COLO829 (cell line): ENCODE measurements at places on chromosomes 5 and 9.

DNA sequence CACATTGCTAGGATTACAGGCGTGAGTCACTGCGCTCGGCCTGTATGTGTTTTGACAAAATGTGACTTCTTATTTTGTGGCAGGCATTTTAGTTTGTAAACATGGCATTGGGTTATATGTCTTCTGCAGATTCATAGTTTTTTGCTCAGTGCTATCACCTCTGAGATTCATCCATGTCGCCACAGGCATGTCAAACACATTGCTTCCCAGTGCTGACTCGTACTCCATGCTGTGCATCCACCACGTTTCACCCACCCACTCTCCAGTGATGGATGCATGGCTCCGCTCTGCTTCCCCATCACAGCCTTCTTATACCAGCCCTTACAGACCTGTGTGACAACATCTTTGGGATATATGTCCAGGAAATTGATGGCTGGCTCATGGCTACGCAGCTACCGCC is 158.8 kb downstream of the GAS1 start:
- no peak for DNase-seq

DNA sequence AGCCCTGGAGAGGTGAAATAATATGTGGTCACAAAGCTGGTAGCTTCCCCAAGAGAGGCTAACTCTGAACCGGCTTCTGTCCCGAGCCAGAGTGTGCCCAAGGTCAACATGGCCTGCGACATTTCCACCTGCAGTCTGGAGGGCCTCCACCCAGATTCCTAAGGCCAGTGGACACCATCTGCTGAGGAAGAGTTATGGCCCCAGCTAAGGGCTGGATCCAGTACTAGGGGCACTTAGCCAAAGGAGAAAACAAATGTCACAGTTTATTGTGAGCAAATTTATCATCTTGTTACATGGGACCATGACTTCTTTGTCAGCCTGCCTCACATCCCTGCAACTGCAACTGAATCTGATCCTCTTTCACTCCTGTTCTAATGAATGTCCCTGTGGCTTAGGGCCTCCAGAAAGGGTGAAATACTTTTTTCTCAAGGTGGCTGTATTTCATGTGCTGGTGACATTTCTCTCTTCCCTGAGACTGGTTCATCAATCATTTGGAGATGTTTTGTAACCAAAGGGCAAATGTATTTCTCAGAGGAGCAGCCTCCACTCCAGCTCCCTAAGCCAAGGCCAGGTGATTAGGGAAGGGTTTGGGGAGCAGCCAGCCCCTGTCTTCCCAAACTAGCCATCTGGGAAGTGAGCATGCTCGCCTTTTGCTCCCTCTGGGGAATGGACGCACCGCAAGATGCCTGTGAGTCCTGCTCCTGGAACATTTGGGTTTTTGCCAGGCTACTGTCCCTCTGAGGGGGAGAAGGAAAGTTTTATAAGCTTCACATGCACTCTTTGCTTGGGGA is 148.3 kb downstream of the CMYA5 start:
- no peak for DNase-seq

DNA sequence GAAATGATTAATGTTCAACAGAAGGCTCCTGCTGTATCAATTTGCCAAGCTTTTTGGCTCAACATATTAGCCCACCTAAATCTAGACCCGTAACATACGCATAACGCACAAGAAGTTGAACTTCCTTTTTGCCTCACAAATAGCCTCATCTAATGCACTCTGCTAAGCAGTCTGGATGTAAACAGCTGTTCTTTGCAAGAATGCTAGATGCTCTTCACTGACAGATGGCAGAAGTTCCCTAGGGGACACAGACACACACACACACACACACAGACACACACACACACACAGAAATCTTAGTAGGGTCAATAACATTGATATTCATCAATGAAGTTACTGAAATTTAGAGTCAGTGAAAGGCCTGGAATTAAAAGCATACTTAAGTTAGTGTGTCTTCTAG is 13.2 kb upstream of the PCA3 start:
- no peak for DNase-seq

DNA sequence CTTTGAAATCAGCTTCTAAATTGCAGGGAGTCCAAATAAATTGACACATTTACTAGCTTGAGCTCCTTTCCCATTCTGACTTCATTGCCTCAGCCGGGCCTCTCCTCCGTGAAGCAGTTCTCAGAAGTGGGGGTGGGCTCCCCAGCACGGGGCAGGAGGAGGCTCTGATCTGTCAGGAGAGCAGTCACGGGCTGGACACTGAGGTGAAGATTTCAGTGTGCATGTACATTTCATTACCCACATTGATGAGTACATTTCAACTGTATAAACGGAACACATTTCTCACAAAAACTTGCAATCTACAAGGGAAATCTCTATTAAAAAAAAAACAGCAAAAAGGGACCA is 195.9 kb downstream of the SEMA6A start:
- DNase-seq, result no peak

DNA sequence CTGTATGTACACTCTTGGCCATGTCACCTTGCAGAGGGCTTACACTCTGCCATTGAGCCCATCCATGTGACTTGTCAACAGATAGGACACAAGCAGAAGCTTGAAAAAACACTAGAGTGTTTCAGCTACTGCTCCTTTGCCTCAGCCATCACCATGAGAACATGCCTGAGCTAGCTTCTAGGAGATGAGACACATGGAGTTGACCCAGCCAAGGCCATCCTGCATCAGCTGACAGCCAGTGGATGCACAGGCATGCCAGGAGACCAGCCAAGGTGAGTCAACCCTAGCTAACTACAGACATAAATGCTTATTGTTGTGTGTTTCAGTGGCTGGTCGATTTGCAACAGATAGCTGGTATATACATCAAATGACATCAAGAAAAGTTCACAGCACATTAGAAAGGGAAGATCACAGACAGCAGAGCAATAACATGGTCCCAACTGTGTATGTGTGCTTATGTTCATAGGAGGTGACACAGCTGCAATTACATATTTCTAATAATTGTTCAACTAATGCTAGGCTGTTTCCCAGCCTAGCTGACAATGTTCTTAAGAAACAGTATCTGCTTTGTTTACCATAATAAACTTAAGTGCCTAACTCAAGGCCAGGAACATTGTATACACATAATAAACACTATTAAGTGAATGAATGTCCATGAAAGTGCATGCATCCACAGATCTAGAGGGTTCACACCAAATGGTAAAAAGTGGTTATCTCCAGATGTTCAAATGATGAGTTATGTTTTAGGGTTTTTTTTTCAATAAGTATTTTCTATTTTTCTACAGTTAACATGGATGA is 105.7 kb downstream of the SPOCK1 start:
- DNase-seq, result no peak

GRCh38 chr9:99034149-99034548 is 70.8 kb upstream of the TGFBR1 start:
- no peak for DNase-seq
